ENCODE measurements at places on chromosomes 2 and 18.

GRCh38 chr2:163123526-163123925 is 285.0 kb upstream of the KCNH7 start:
- DNase-seq: no peak
- no peaks in the 10 kb centered on the region for H3K36me3 ChIP-seq
- no peaks in the 10 kb centered on the region for H3K4me1 ChIP-seq
- H3K27me3 ChIP-seq: no peaks in the 10 kb centered on the region
- H3K4me3 ChIP-seq: no peak overlapping the region

DNA sequence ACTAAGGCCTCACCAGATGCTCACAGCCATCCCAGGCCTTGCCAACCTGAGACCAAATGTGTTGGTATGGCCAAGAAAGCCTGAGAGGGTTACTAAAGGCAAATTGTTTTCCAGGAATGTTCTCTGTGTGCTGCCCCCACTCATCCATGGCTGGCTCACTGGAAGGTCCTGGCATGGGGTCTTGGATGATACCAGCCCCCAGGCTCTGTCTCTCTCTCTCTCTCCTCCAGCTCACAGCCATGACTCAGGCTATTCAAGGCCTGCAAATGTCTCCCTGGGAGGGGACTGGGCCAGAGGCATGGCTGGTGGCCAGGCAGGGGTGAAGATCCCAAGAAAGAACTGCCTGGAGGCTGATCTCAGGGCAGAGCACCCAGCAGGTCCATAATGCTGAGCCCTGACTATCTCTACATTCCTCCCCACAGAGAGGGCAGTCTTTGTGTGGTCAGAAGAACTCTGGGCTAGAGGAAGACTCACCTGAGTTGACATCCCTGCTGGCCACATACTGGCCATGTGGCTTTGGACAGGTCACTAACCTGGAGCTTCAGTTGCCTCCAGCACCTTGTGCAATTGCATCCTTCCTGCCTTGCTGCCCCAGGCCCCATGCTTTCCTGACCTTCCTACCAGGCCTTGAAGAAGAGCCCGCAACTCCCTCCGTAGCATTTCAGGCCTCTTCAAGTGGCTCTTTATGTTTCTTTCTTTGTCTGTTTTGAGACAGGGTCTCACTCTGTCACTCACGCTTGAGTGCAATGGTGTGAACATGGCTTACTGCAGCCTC is 150.4 kb downstream of the ZFP36L2 start:
- H3K27me3 ChIP-seq: no peaks in the 10 kb centered on the region
- H3K4me3 ChIP-seq: no peak overlapping the region
- peak; percentile 90 for DNase-seq
- H3K4me1 ChIP-seq: peaks cover 33% of the 10 kb centered on the region

- H3K27me3 ChIP-seq: no peaks in the 10 kb centered on the region
- no peaks in the 10 kb centered on the region for H3K36me3 ChIP-seq
- H3K27ac ChIP-seq: no peak overlapping the region
- H3K4me3 ChIP-seq: no peak overlapping the region
- DNase-seq: no peak
These were observed 422.1 kb upstream of the SETBP1 start for GRCh38 chr18:44258576-44258975.

DNA sequence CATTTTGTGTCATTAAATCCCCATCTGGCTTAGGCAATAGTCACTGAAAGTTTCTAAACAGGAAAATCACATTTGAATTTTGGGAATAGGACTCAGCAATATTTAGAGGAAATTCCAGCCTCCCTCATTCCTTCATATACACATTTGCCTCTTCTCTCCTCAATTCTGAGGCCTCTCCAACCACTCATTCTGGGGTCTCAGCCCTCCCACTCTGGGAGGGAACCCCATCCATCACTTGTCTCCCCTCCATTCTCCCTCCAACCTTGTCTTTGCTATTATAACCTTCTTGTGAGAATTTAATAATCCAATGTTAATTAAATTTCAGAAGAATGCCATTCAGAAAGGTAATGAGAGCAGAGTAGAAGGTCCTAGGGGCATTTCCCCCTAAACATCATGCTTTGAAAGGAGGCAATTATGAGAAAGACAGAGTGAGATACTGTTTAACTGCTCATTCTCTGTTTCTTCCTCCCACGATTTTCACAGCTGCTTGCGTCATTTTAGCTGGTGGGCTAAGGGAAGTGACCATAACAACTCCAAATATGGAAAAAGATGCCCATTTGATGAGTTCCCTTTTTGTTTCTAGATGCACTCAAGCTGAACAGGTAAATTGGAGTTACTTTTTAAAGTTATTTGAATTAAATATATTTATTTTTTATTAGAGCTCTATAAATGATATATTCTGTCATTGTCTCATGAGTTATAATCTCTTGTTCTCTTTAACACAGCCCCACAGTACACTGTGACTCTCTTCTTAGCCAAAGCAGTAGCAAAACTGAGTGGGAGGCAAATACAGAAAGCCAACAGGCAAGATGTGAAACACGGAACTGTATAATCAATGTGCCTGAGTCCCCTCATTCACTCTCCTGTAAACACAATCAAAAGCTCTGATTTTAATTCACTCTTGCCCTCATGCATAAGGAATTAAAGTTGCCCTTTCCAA is 135.1 kb downstream of the DLGAP1 start:
- no peak overlapping the region for H3K4me3 ChIP-seq
- H3K36me3 ChIP-seq: no peaks in the 10 kb centered on the region
- DNase-seq: no peak
- no peaks in the 10 kb centered on the region for H3K4me1 ChIP-seq

DNA sequence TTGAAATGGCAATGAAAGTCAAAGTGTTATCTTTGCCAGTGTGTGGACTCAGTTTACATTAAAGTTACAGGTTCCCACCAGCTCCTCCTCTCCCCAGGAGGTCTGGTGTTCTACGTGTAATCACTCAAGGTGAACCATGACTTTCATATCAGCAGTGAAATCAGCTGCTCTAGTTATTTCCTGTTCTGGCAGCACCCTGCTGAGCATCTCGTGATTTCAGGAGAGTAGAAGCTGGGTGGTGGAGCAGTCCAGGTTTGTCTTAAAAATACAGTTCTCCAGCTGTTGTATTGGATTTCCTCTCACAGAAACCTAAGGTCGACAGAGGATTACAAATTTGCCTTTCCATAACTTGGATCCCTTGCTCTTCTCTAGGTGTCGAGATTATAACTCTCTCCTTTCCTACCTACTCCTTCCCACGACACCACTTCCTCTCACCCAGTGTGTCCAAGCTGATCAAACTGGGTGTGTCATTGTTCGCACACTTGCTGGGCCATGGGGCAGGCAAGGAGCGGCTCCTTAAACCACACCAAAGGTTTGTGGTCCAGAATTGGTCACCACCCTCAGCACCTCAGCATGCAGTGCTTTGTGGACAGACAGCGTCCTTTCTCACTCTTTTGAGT is 13.0 kb upstream of the ARHGAP25 start:
- H3K36me3 ChIP-seq: no peaks in the 10 kb centered on the region
- peaks cover 7% of the 10 kb centered on the region for H3K27me3 ChIP-seq
- H3K4me1 ChIP-seq: peaks cover 5% of the 10 kb centered on the region
- H3K4me3 ChIP-seq: no peak overlapping the region
- peak; percentile 6 for DNase-seq

DNA sequence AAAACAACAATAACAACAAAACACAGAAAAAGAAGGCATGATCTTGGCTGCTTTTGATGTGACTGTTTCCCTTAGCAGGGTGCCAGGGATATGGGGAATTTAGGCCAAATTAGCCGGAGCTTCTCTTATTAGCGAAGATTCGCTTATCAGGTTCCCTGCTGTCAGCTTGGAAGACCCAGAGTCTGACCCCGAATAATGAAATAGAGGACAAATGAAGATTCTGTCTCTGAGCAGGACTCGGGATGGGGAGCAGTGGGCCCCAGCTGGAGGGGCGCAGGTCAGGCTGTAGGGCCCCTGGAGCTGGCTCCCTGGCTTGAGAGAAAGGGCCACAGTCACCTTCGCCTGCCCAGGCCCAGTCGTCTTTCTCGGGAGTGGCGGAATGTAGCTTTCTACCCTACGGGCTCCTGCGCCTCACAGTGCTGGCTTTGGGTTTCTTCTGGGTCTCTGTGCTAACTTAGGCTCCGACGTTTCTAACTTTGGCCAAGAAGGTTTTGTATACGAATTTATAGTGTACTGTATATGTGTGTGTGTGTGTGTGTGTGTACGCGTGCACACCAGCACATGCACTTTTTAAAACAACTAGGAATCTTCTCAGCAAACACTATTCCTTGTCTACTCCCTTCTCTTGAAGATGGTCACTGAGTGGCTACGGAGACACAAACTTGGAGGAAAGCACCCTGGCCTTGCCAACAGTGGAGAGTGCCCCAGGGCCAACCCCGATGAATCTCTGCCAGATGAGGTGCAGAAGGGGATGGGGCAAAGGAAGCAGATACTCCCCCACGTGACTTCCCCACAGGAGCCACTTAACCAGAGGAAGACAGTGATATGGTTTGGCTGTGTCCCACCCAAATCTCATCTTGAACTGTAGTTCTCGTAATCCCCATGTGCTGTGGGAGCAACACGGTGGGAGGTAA is 195.6 kb upstream of the COPS8 start:
- H3K27ac ChIP-seq: no peak overlapping the region
- peaks cover 10% of the 10 kb centered on the region for H3K4me1 ChIP-seq
- DNase-seq: no peak
- no peak overlapping the region for H3K4me3 ChIP-seq

DNA sequence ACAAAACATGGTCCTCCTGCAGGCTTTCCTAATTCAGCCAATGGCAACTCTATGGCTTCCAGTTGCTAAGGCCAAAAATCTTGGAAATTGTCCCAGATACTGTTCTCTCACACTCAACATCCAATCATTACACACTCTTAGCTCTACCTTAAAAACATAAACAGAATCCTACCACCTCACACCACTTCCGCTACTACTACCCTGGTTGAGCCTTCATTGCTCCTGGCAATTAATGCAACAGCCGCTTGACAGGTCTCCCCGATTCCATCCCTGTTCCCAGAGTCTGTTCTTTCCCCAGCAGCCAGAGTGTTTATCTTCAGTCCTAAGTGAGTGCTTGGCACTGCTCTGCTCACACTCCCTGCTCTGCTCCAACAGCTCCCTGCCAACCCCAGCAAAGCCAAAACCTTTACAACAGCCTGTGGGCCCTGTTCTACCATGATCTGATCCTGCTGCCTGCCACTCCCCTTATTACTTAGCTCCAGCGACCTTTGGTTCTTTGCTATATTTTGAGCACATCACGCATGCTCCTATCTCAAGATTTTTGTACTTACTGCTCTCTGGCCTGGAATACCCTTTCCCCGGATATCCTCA is 67.5 kb upstream of the AMMECR1L start:
- no peak overlapping the region for H3K4me3 ChIP-seq
- no peak overlapping the region for H3K27ac ChIP-seq
- peaks cover 46% of the 10 kb centered on the region for H3K36me3 ChIP-seq
- DNase-seq: no peak
- no peaks in the 10 kb centered on the region for H3K27me3 ChIP-seq
- H3K4me1 ChIP-seq: peaks cover 3% of the 10 kb centered on the region

DNA sequence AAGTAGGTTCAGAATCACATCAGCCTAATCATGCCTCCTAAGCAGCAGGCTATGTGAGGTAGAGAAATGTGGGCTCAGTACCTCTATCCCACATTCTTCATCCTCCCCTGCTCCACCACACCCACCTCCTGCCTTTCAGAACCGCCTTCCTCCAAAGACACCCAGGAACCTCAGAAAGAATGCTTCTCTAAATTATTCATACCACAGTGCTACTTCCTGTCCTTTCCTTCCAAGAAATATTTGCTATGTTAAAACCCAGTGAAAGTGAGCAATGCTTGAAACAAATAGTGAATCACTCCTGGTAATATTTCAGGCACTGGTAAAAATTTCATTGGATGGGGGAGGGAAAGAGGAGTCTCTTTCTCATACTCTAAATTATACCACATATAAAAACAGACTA is 24.0 kb upstream of the CREB1 start:
- no peaks in the 10 kb centered on the region for H3K27me3 ChIP-seq
- H3K36me3 ChIP-seq: no peaks in the 10 kb centered on the region
- DNase-seq: peak; percentile 94
- H3K27ac ChIP-seq: peak overlapping the region; percentile 87

- peaks cover 15% of the 10 kb centered on the region for H3K4me1 ChIP-seq
- H3K36me3 ChIP-seq: no peaks in the 10 kb centered on the region
- peak overlapping the region; percentile 23 for H3K27ac ChIP-seq
- DNase-seq: peak; percentile 98
- no peak overlapping the region for H3K4me3 ChIP-seq
These were observed 73.5 kb downstream of the GALNT3 start for GRCh38 chr2:165720511-165720910.

DNA sequence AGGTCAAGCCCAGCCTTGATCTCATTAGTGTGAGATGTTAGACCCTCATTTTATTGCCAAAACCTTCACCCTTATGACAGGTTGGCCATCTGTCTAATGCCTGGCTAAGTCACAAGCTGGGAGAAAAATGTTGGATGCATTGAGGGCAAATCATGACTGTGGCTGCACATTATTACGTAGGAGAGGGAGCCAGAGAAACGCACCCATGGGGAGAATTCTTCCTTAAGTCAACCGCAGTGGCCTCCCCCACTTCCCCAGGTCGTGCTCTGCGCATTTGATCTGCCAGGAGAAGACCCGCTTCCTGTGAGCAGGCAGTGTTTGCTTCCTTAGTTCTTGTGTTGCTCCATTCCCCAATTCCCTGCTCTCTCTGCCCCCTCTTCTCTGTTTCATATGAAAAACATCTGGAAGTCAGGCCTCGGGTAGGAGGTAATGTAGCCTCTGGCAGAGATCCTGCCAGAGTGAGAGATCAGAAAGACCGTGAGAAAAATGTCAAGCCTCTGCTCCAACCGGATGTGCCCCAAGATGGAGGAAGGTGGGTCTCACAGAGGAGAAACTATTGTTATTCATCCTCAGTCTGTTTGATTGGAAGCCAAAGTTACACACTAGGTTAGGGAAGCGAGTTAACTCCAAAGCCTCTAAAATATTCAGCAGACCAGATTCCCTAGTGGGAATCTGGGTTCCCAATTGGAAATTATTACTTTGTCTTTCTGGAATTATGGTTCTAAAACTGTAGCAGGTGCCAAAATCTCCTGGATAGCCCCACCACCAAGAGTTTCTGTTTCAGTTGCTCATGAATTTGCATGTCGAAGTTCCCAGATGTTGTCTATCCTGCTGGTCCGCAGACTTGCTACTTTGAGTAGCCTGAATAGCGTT is 144.3 kb upstream of the PELI1 start:
- no peaks in the 10 kb centered on the region for H3K36me3 ChIP-seq
- H3K4me3 ChIP-seq: no peak overlapping the region
- peaks cover 16% of the 10 kb centered on the region for H3K4me1 ChIP-seq
- H3K27ac ChIP-seq: peak overlapping the region; percentile 43
- no peaks in the 10 kb centered on the region for H3K27me3 ChIP-seq
